Upper lobe of right lung (tissue), 1 donor: ENCODE measurements at places on chromosomes 2 and 18.

DNA sequence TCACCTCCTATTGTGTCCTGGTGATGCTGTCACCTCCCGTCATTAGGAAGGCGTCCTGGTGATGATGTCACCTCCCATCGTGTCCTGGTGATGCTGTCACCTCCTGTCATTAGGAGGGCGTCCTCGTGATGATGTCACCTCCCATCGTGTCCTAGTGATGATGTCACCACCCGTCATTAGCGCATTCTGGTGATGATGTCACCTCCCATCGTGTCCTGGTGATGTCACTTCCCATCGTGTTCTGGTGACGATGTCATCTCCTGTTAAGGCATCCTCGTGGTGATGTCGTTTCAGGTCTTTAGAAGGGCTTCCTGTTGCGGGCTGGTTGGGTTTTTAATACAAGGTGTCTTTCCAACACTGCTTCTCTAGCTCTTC lies 40.7 kb downstream of the CTDP1 start:
- DNase-seq: no peak

- DNase-seq: no peak
Observed at GRCh38 chr18:61738488-61738887, 154.3 kb downstream of the RNF152 start.

- no peak for DNase-seq
Observed at GRCh38 chr2:239609162-239609561, 208.3 kb upstream of the HDAC4 start.

- DNase-seq: no peak
Observed at GRCh38 chr2:24515335-24515734, 24.3 kb downstream of the NCOA1 start.

DNA sequence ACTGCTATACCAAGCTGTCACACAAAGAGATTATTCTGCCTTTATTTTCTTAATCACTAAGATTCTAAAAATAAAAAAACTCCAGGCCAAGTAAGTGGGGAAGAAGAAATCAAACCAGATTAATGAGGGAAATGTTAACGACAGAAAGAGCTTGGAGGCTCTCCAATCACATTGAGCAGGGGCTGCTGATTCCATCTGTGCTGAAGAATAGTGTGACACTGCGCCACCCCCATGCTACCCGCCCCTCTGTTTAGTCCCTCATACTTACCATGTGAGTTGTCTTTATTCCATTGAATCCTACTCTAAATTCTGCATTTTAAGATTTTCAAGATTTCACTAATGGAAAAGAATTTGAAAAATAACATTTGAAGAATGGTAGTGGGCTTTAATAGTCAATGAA lies 998.0 kb upstream of the CDH2 start:
- no peak for DNase-seq

DNA sequence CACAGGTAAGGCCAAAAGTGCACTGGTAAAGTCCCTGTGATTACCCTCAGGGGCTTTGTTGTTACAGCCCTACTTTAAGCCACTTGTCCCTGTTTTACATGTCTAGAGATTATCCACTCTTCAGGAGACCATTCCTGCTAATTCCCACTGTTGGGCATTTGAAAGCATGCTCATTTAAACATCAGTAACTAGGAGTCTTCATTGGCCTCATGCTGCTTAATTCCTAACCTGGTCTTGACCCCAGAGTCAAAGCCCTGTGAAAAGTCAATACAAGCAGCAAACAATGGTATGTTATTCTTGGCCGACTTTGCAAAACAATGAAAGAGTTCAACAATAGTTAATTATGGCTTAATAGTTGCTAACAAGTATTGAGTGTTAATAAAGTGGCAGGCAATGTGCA lies 23.2 kb downstream of the AFF3 start:
- no peak for DNase-seq

DNA sequence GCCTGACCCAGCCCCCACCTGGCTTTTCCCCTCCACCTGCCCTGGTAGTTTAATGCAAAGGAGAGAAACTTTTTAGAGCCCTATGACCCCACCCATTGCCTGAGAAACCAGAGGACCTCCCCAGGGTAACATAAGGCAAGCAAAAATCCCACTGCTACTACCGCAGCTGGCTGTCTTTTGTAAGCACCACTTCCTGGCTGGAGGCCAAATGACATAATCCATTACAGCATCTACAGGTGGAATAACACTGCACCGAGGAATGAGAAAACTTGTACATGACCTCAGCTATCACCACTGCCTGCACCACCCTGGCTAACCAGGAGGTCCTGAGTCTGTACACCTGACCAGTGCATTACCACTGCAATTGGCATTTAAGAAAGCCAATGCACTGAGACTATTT lies 149.6 kb upstream of the GALNT5 start:
- DNase-seq: no peak

GRCh38 chr2:175728032-175728431 lies 274.0 kb downstream of the LNPK start:
- no peak for DNase-seq

DNA sequence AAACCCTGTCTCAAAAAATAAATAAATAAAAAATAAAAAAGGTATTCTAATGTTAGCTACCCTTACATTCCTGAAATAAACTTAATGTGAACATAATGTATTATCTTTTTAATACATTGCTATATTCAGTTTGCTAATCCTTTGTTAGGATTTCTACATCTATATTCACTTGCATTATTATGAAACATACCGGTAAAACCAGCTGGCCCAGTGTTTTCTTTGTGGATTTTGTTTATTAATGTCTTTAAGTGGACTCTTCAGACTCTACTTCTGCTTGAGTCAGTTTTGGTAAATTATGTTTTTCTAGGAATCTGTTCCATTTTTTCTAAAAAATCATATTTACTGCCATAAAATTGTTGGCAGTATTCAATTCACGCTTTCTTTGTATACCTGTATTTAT lies 34.5 kb downstream of the PTPN2 start:
- DNase-seq: no peak

DNA sequence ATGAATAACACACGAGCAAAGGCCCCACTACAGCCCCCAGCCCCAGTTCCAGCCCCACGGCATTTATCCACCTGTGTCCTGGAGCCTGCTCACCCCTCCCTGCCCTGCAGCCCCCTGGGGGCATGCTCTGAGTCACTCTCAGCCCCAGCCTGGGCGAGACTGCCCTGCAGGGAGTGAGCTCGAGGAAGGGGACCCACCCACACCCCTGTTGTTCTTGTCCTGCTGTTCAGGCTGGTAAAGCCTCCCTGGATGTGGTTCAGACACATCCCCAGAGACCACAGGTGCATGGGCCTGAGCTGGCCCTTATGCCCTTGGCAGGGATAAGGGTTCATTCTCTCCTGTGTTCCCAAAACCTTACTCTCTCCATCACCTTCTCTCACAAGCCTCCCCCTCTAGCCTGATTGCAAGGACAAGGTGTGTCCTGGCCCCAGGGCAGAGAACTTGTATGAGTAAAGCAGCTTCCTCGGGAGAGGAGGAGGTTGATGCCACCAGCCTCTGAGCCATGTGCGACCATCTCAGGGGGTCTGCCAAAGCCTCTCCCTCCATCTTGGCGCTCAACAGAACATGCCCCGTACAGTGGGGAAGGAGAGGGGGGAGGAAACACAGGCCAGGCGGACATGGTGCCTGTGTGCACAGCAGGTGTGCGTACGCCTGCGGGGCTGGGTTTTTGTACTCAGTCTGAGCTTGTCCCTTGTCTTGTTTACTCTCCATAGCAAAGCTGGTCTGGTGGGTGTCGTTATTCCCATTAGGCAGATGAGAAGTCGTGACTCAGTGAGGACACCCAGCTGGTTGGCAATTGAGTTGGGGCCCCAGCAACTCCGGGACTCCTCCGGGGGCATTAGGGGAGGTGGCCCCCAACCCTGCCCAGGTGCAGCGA lies 64.4 kb downstream of the CIB4 start:
- DNase-seq: peak; percentile 56

DNA sequence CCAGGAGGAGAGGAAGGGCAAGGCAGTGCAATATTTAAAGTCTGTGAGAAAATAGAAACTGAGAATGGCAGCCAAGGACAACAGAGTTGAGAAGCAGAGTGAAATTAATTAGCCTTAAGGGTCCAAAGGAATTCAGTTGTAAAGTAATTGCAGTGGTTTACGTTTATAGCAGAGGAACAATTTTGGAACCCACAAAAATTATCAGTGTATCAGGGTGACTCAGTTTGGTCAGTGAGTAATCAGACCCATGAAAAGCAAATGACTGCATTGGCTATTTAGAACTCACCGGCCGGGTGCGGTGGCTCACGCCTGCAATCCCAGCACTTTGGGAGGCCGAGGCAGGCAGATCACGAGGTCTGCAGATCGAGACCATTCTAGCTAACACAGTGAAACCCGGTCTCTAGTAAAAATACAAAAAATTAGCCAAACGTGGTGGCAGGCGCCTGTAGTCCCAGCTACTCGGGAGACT lies 245.8 kb upstream of the SLC39A10 start:
- DNase-seq: no peak

DNA sequence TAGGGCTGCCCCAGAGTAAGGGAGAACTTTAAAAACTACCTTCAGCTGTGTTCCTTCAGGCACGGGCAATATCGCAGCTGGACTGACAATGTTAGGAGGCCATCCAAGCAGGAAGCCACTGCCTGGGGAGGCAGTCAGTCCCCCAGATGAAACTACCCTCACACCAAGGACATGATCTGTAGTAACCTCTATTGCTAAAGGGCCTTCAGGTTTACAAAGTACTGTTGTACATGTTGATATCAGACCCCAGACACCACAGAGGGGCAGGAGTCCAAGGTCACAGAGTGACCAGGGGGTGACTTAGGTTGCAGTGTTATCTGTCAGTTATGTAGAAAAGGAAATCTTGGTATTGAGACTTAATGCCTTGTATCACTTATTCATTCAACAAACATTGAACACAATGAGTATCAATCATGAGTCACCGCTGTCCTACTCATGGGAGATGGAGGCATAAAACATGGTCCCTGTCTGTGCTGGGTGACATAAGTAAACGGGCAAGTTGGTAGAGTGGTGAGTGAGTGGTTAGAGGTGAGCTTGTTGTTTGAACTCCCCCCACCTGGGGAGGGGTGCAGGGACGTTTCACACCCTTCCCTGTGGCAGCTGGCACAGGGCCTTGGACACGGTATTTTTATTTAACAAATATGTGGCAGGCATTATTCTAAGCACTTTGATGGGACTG lies 7.1 kb downstream of the CABLES1 start:
- DNase-seq: no peak

GRCh38 chr2:238003234-238004031 lies 36.6 kb downstream of the UBE2F start:
- no peak for DNase-seq

DNA sequence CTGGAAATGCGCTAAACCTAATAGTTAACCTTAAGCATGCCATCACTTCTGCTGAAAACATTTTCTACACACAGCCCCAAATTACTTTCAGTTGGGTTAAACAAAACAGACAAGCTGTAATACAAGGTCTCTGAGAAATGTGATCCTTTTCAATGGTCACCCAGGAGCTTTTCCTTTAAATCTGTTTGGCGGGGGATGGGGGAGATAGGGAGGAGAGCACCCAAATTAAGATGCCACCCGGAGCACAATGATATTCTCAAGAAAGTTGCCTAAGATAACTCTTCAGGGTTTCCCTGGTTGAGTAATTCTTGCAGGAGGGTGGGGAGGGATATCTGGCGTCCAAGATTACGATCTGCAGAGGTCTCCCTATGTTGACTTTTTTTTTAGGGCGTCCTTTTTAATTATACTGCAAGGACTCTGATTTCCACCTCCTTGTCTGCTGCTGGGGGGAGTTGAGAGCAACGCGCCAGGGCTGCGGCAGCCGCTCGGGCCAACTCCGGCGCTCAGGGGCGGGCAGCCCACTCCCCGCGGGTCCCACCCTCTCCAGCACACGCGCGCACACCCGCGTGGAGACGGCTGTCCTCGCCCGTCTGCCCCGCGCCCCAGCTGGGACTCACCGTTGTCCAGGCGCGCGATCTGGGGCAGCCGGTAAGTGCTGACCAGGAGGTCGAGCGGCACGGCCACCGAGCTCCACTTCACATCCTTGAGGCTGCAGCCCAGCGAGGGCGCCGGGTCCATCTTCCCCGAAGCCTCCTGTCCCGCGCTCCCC lies 807 bp downstream of the GAREM1 start:
- DNase-seq: peak; percentile 73

DNA sequence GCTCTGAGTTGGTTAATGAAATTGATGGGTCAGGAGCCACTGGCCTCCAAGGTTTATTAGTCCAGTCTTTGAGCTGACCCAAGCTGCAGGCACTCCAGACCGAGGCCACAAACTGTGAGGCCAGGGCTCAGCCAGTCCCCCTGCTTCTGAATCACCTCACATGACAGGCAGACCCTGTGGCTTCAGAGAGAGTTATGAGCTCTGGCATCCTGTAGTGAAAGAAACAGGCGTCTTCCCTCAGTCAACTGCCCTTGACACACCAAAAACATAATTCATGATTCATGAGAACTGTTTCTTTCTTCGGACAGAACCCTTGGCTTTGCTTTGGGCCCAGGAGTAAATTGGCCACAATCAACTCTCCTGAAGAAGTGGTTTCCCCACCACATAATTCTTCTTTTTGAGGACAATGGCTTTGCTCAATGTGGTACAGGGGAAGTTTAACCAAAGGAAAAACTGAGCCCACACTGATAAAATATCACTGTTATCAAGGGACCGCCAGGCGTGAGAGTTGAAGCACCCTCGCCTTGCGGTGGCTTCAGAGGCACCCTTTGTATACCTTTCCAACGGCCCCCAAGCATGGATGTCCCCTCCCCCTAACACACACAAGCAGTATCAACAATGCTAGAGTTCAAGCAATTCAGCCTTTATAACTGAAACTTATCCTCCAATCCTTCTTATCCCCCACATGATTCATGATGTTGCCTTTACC lies 226.9 kb downstream of the CYRIA start:
- no peak for DNase-seq

GRCh38 chr2:197174539-197175094 lies 136.0 kb downstream of the ANKRD44 start:
- no peak for DNase-seq

GRCh38 chr2:98161186-98161585 lies 74.2 kb downstream of the VWA3B start:
- no peak for DNase-seq

GRCh38 chr2:56465491-56465890 lies 281.7 kb downstream of the CCDC85A start:
- DNase-seq: no peak

- no peak for DNase-seq
Observed at GRCh38 chr18:33755931-33756560, 178.0 kb downstream of the ASXL3 start.

- no peak for DNase-seq
Observed at GRCh38 chr2:30039101-30039500, 107.7 kb upstream of the YPEL5 start.

DNA sequence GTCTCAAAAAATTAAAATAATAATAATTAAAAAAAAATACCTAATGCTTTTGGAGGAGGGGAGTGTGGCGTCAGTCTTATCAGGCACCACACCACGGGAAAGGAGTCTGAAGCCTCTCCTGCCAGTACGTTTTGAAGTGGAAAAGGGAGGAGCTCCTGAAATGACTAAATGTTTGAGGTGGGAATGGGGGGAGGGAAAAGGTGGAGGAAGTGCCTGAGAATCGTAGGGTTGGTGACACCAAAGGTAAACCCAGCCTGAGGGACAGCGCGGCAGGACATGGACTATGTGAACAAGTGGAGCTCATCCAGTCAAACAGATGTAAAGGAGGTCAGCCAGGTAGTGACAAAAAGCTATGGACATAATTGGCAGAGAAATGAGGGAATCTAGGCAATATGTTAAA lies 42.2 kb upstream of the EPHA4 start:
- no peak for DNase-seq

GRCh38 chr18:49251451-49251850 lies 209.0 kb downstream of the DYM start:
- no peak for DNase-seq

- no peak for DNase-seq
Observed at GRCh38 chr2:16881122-16881521, 215.5 kb upstream of the CYRIA start.

GRCh38 chr2:108534584-108535356 lies 500 bp downstream of the LIMS1 start:
- no peak for DNase-seq

GRCh38 chr2:233005096-233005495 lies 8.0 kb downstream of the NGEF start:
- DNase-seq: no peak
